ENCODE measurements at places on chromosomes 12 and 14.

GRCh38 chr12:92144631-92145480, 790 bp downstream of the BTG1 start:
- no peak for DNase-seq

DNA sequence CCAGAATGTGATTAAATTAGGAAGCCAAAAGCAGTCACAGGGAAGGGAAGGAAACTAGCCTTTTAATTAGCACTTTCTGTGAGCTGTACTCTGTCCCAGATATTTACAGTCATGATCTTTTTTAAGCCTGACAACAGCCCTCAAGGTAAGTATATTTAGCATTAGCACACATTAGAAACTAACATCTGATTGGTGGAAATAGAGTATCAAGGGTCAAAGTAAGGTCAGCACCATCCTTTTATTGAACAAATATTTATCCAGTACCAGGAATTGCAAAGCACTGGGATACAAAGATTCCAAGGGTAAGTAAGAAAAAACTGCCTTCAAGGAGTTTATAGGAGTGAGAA, 28.2 kb downstream of the RPGRIP1 start:
- DNase-seq = no peak

DNA sequence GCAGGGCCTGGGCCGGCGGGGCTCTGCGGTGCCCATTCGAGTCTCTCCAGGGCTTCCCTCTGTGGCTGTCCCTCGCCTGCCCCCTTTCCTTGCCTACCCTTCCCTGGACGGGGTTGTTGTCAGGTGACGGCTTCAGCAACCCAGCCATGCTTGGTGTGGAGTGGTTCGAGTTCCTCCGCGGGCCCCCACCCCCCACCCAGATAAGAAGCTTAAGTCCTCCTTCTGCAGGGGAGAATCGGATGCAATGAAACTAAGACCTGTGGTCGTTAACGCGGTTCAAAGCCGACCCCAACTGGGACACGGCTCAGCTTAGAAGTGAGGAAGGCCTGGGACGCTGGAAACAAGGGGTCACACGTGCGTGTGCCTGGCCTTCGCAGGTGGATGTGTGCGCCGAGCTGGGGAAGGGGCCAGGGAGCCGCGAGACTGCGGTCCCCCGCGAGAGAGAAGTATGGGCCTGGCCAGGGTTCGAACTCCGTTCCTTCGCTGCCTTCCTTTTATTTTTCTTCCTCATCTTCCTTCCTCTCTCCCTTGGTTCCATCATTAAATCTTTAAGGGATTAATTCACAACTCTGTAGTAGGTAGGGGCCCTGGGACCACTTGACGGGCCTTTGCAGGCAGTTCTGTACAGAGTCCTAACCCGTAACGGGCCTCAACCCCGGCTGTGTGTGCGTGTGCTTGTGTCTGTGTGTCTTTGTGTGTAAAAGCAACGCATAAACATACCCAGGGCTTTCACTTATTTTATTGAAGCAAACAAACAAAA, 3.5 kb downstream of the TTC6 start:
- no peak for DNase-seq

GRCh38 chr12:4985820-4986219, 57.9 kb upstream of the KCNA5 start:
- no peak for DNase-seq

- no peak for DNase-seq
These were observed 993.3 kb upstream of the TMEM132C start for GRCh38 chr12:127273626-127274025.

DNA sequence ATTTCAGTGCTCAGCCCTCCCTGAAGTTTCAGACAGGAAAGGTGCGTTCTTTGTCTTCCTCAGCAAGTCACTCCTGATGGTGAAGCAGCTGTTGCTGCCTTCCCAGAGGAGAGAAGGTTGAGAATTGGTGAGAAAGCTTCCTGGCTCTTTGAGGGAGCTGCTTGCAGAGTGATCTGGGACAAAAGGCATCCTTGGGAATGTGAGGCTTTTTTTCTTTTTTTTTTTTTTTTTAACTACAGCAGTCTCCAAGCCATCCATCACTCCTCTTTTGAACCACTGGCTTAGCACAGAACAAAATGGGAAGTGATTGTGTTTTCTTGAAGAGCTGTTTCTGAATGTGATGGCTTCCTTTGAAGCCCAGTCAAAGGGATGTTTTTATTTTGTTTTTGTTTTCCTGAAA, 120.4 kb upstream of the LRIG3 start:
- DNase-seq = no peak

DNA sequence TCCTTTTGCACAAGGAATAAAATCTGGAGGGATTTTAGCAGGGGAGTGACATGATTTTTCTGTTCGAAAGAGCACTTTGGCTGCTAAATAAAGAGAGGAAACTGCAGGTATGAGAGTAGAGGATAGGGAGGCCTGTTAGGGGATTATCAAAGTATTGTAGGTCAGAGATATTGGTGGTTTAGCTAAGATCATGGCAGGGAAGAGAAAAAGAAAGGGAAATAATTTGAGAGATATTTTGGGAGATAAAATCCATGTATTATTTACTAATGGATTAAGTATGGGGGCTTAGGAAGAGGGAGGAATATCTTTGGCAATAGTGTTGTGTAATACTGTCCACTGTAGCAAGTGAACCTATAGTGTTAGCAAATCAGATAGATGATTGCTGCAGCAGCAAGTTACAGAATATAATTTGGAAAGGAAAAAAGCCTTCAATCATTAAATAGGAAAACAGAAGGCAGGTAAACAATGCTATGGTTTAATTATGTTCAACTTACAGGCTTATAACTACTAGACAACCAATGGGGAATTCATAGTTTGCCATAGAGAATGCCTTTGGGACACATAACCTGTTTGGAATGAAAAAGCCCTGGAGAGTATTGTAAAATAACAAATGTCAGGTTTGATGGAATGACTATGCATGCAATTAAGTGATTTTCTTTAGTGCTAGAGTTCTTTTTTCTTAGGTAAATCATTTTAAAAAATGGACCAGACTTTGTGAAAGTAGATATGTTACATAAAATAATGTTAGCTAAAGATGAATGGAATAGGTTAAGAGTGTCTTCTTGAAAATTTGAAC, 50.5 kb downstream of the ADIPOR2 start:
- no peak for DNase-seq

GRCh38 chr12:50765095-50765911, 1.4 kb downstream of the ATF1 start:
- peak; percentile 34 for DNase-seq

DNA sequence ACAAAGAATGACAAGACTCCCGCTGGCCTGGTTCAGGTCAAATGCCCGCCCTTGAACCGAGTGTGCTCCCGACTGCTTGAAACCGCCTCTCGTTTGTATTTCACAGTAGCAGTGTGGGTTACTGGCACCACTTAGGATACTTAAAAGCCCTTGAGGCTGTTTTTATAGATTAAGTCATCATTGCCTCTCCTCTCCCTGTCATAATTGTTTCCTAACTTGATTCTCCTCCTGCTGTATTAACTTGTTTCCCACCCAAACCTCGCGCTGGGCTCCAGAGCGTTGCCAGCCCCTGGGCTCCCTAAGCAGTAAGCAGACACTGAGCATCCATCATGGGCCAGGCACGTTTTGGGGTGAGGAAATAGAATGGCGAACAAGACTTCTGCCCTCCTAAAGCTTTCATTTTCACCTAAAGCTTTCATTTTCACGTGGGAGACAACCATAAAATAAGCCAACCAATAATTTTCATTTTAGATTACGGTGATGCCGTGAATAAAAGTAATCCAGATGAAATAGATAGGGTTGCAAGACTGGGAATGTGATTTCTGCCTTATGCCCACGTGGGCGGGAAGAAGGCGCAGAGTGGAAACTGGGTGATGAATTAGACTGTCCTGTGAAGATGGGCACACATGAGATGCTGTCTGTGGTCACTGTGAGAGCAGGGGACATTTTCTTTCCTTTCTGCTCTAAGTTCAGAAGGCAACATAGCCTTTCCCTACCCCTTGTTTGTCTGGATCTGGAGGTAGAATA, 97.5 kb downstream of the PPP2R5C start:
- no peak for DNase-seq

DNA sequence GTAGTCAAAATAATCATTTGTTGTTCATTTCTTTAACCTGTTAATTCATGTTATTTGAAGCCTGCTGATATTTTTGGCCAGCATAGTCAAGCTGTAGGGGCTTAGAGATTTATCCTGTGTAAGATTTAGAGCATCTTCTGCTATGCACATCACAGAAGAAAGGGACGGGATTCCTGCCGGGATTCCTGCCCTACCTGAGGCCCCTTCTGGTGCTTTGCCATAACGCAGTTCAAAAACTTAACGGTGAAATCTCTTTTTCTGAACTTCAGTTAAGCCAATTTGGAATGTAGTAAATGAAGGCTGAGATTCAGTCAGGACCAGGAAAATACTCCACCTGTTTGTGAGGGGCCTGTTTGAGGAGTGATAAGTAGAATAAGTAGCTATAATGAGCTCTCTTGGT, 50.7 kb upstream of the TMEM260 start:
- DNase-seq = no peak

DNA sequence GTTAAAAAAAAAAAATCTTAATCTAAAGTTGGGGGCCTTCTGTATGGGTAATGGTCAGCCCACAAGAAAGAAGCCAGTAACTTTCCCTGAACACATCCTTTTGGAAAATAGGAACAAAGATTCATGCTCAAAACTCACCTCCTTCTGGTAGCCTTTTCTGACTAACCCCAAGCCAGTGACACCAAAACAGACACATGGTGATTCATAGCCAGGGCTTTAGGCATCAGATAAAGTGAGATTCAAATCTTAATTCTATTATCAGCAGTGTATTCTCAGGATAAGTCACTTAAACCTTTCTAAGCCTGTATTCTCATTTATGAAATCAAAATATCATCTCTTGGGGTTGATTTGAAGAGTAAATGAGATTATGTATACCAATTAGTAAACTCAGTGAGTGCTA, 4.9 kb downstream of the ATP5MC2 start:
- DNase-seq = no peak

- no peak for DNase-seq
These were observed 1.3 kb downstream of the RNASE8 start for GRCh38 chr14:21058903-21059302.

GRCh38 chr12:68939505-68939904, 6.5 kb upstream of the CPM start:
- DNase-seq = no peak

- no peak for DNase-seq
These were observed 165.2 kb downstream of the BRMS1L start for GRCh38 chr14:35991356-35991755.

GRCh38 chr12:32535288-32535999, 136.1 kb downstream of the FGD4 start:
- DNase-seq = no peak

DNA sequence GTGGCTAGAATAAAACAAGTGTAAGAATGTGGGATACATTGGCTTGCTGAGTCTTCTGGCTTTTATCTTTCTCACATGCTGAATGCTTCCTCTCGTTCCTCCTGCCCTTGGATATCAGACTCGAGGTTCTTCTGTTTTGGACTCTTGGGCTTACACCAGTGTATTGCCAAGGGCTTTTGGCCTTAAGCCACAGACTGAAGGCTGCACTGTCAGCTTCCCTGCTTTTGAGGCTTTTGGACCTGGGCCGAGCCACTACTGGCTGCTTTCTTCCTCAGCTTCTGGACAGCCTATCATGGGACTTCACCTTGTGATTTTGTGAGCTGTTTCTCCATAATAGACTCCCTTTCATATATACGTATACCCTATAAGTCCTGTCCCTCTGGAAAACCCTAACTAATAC, 300.9 kb upstream of the STXBP6 start:
- no peak for DNase-seq

DNA sequence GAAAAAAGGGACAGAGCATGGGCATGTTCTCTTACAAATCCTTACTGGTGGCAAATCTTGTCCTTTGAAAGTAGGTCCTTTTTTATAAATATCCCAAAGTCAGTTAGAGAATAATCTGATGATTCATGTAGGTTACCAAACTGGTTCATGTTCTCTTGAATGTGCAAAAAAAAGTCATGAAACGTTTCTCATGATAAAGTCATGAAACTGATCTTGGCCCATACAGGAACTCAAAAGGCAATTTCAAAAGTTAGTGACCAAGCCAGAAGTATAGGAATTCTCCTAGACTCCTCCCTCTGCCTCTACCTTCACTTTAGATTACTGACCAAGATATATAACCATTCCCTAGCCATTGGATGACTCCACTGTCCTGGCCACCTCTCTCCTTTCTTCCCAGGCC, 27.3 kb upstream of the SPTSSA start:
- no peak for DNase-seq

- DNase-seq = no peak
These were observed 93.1 kb downstream of the SRGAP1 start for GRCh38 chr12:63937378-63938316.

GRCh38 chr12:51087818-51088217, 4.4 kb upstream of the CSRNP2 start:
- no peak for DNase-seq

DNA sequence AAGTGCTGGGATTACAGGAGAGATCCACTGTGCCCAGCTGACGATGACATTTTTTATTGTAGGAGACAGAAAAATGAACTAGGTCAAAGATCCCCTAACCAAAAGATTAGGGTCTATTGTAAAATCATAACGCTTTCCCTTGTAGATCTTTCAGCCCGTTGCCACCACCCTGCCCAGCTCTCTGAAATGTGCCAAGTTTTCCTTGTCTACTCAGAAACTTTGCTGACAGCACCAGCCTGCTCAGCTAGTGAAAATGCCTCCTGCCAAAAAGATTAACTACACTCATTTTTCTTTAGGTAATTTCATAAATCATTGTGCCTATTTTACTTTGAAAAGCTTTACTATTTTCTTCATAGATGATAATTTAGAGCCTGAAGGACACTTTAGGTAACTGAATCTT, 28.2 kb upstream of the RASSF3 start:
- no peak for DNase-seq

- DNase-seq = no peak
These were observed 411.6 kb downstream of the CCER1 start for GRCh38 chr12:90543374-90543773.

DNA sequence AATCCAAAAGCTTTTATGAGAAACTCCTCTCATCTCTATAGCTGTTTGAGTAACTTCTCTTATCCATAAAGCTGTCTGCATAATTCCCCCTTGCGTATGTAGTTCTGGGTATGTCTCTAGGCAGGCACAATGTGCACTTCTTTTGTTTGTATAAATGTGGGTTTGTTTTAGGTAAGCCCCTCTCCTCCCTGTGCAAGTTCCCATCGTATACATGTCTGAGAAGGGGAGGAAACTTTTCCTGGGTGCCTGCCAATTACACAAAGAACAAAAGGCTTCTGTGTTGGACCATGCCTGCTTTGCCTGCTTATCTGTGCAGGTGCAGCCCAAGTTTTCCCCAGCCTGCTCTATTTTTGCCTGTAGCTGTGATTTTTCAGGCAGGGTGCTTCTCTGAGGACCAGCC, 96.7 kb downstream of the CCER1 start:
- no peak for DNase-seq

- DNase-seq = no peak
These were observed 32.5 kb upstream of the YAF2 start for GRCh38 chr12:42270596-42270995.

GRCh38 chr12:121115530-121115929, 17.1 kb upstream of the P2RX7 start:
- no peak for DNase-seq

DNA sequence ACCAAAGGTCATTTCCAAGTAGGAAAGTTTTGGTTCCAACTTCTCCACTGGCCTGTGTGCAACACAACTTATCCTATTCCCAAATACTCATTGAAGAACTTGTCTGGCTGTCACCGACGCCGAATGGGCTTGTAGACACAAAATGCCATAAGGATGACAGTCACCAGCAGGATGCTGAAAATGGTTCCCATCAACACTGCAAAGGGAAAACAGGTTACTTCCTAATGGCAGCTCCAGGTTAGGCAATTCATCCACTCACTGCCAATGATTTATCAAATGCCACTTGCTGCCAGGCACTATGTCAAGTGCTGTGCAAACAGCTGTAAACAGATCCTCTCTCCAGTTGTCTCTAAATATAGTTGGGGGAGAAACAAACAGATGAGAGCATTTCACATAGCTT, 6.1 kb downstream of the C12orf76 start:
- DNase-seq = no peak

- DNase-seq = no peak
These were observed 9.3 kb downstream of the DGLUCY start for GRCh38 chr14:91123201-91123600.
